ENCODE measurements at places on chromosomes 6 and 20. TPM values are rescaled to one million over a fixed set of nuclear protein-coding genes. Genes with fewer than 3 reads are reported as not detected.

Gene ADGRF5
- 0.31 TPM for total RNA-seq

Gene PRL
- not detected for total RNA-seq

Gene SLC13A3
- 1.3 TPM for total RNA-seq

Gene SLC12A5
- total RNA-seq, result 20.9 TPM

Gene ELOVL2
- total RNA-seq, result 14.1 TPM

Gene LRFN2
- 22.3 TPM for total RNA-seq

Gene WFDC5
- total RNA-seq, result not detected

Gene SNAP25
- 5.8 TPM for total RNA-seq

Gene PLA2G7
- not detected for total RNA-seq

Gene TP53INP2
- 8.4 TPM for total RNA-seq

Gene PRICKLE4
- 1.9 TPM for total RNA-seq

Gene CD93
- total RNA-seq, result 0.06 TPM

Gene ENPP1
- total RNA-seq, result 20.5 TPM

Gene TAGAP
- 0.11 TPM for total RNA-seq

Gene BPIFB1
- total RNA-seq, result not detected

Gene MUC21
- not detected for total RNA-seq

Gene OR2H2
- total RNA-seq, result not detected

Gene ZNF165
- total RNA-seq, result 0.58 TPM

Gene SPEF1
- 0.26 TPM for total RNA-seq

Gene BMP2
- not detected for total RNA-seq

Gene EZR
- 144 TPM for total RNA-seq

Gene HRH3
- 0.22 TPM for total RNA-seq

Gene TP53TG5
- total RNA-seq, result 0.69 TPM

Gene CLPSL2
- not detected for total RNA-seq

Gene OVOL2
- total RNA-seq, result not detected

Gene TNNC2
- total RNA-seq, result not detected

Gene MYLK2
- 1.2 TPM for total RNA-seq

Gene TXLNB
- total RNA-seq, result not detected

Gene CLIC5
- not detected for total RNA-seq

Data from A673 (cell line).